ENCODE measurements at places on chromosomes 16 and 17. TPM values are rescaled to one million over a fixed set of nuclear protein-coding genes. Genes with fewer than 3 reads are reported as not detected.

GRCh38 chr17:15892731-15893657 is 51.9 kb upstream of the ADORA2B start:
- peak; percentile 58 for DNase-seq

GRCh38 chr16:52404546-52404945 is 142.4 kb downstream of the TOX3 start:
- no peak for DNase-seq

DNA sequence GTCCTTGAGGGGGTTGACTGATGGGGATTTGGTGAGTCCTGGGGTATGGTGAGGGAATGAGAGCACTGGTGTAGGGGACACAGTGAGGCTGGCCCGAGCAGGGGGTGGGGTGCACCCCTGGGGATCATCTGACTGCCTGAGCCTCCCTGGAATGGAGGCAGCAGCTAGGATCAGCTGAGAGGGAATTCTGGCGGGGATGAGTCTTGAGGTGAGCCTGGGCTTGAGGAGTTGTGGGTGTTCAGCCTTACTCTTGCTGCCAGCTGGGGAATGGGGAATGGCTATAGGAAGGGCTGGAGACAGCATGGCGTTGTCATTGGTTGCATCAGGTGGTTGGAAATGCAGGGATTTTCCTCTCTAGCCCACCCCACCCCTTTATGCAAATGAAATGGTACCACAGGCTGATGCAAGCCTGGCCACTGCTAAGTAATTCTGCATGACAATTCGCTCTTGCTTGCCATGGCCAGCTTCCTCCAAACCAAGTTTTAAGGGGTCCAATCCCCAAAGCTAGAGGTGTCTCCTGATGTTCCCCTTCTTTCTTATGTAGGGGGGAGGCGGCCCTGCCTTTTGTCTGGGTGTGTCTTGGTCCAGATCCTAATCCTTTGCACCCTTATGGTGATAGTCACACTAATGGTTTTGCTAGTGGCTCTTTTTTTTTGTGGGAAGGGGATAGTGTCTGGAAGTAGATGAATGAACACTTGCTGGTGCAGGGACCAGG is 7.5 kb downstream of the NFE2L1 start:
- no peak for DNase-seq

DNA sequence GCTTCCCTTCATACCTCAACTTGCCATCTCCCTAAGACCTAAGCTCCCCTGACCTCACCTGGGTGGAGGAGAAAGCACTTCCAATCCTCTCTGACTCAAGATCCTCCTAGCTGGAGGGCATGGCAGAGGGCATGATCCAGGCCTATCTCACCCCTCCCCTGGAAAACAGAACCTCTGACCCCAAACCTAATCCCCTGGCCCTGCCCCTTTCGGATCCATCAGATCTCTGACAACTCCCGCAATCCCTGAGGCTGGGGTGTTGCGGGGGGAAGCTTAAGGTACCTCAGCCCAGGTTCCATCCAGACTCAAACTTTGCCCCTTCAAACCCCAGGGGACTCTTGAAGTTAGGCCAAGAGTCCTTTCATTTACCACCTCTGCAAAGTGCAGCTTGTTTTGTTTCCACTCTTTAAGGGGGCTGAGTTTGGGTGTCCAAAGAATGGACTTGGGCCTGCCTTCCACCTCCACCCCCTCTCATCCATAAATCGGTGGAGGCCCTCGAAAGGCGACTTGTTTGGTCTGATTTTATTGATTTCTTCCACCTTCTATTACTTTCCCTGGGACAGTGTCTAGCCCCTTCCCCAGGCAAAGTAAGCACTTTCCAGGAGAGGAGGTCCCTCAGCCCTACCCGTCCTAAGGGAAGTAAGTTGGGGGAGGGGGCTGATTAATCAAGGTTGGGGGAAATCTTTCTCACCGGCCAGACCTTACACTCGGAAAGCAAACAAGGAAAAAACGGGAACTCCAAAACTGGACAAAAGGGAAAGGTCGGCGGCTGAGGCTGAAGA is 2.6 kb downstream of the EPOP start:
- DNase-seq = no peak

DNA sequence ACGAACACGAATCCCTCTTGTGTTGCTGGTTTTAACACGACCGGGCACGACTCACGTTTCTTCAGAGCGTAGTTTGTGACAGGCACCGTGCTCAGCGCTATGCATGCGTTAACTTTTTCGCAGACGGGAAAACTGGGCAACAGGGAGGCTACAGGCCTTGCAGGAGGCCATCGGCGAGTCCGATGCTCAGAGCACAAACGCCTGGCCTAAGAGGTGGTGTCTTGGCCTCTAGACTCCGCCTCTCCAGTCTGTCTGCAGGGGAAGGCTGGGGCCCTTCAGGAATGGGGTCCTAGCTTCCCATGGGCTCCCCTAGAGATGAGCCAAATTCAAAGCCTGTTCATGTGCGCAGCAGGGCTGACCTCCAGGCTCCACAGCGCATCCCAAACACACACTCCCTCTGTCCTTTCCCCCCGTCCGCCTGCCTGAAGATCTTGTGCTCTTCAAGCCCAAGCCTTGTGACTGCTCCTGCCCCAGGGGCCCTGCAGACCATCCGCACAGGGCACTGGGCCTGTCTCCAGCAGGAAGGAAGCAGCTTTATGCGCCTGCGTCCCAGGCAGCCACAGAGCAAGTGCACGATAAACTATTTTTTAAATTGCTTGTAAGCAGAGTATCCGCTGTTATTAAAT is 3.1 kb downstream of the CLCN7 start:
- no peak for DNase-seq

GRCh38 chr17:30104575-30105339 is 11.9 kb upstream of the NSRP1 start:
- peak; percentile 85 for DNase-seq

- DNase-seq = no peak
These were observed 27.7 kb upstream of the CHMP6 start for GRCh38 chr17:80963812-80964543.

GRCh38 chr17:40178660-40179059 is 1.4 kb downstream of the RAPGEFL1 start:
- DNase-seq = no peak

GRCh38 chr17:49521088-49521450 is 26.0 kb downstream of the NGFR start:
- DNase-seq = no peak

CHRNE gene
- 0.76 TPM for total RNA-seq

TOX3 gene
- not detected for total RNA-seq

DNA sequence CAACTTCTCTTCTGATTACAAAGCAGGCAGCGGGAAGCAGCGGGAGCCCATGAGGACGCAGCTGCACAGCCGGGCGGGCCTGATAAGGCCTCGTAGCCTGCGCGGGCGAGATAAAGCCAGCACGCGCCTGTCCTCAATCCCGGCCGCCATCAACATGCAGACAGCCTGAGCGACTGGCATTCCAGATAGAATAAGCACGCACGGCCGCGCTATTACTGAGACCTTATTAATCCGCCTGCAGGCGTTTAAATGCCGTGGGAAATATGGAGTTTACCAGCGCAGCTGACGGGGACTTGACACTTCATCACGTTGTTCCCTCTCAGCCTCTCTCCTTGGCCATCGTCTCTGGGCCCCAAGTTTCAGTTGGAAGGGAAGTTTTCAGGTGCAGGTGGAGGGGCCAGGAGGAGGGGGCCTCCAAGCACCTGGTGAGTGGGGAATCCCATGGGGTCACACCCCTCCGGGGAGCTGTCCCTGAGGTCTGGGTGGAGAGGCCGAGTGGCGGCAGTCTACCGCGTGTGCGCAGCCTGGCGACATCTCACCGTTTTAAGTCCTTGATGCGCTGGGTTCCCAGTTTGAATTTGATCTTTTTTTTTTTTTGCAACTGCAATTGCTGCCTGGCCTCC is 27.3 kb upstream of the CBFA2T3 start:
- DNase-seq = peak; percentile 93

DNA sequence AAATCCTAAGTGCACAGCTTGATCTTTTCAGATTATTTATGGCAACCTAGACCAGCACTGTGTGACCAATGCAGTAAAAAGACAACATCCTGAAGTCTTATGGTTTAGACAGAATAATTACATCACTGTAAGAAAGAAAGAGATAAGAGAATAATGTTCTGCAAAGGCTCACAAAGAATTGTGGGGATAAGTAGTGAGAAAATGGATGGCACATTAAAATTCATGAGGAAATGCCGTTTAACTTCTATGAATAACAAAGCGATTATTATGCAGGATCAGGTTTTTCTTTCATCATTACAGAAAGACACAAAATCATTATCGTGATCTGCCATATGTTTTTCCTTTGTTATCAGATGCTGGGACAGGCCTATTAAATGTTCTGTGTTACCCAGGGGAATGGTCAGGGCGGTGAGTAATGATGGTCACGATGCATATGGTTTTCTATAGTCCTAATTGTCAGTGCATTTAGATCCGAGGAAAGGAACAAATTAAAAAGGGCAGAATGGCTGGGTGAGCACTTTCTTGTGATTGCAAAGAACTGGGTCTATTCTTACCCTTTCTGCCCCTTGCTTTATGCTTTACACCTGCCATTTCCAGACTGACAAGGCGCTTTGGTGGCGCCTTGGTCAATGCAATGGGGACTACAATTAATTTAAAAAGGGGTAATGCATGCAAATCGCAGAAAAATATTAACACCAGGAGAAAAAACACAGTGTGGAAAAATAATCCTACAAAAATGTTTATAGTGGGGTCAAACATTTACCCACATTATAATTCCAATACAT is 18.1 kb upstream of the DHX40 start:
- DNase-seq = peak; percentile 24

DNA sequence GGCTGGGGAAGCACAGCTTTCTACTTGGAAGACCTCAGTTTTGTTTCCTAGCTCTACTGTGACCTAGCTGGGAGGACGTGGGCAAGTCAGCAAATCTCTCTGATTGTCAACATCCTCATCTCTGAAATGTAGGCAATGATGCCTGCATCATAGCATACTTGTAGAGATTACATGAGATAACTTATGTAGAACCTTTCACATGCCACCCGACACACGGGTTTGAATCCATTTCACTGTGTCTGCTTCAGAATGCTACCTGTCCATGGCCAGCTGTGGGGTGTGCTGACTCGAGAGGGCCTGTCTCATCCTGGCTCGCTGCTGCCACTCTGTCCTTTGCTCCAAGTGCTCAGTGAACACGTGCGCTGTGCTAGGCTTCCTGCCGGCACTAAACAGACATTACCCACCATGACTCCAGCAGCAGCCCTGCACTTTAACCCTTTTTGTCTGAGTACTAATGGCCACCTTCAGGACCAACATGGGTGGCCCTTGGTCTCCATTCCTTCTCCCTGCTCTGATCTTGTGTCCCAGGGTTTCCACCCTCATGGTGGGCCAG is 7.4 kb downstream of the ADAP2 start:
- DNase-seq = no peak

- no peak for DNase-seq
These were observed 42.7 kb downstream of the PLXDC1 start for GRCh38 chr17:39108461-39109375.

DNA sequence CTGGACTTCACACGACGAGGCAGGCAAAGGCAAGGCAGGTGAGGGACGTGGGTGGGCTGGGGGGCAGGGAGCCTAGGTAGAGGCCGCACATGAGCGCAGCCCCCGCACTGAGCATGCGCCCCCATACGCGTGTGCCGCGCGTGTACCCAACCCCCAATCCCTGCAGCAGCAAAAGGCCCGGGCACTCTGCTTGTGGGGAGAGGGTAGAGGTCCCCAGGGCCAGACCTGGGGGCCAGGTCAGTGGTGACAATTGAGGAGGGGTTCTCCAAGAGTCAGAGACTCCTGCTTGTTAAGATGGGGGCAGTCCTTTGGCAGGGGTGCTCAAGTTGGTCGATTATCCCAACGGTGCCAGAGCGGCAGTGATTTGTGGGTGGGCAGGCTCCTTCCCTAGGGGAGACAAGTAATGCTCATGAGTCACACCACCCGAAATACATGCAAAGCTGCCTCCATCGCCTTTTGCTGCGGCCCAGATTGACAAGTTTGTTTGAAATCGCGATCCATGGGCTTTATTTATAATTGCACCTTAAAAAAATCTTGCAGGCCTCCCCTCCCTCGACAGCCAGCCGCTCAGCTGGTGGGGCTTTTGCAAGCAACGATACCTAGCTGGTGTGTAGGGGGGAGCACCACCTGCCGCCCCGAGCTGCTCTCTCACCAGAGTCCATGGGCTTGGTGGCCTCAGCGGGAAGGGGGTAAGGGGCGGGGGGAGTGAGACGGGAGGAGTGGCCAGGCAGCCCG is 1.1 kb upstream of the GIT1 start:
- DNase-seq = no peak

DNA sequence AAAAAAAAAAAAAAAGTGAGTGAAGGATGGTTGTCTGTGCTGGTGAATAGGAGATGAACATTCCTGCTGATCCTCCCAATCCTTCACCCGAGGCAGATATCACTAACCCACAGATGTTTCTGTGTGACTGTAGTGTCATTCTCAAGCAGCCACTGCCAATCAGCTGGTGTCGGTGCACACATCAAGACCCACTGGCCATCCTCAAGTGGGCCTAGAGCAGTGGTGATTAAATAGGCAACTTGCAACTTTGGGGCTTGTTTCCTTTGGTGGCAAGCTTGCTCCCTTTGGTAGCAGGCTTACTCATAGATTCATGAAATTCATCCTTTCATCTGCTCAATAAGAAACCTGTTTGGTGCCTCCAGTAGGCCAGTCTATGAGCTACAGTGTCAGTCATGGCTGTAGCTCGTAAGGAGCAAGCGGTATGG is 51.1 kb upstream of the LGALS9 start:
- DNase-seq = no peak

- DNase-seq = no peak
These were observed 39.1 kb downstream of the SPOP start for GRCh38 chr17:49638818-49639217.

- no peak for DNase-seq
These were observed 147.1 kb upstream of the CHMP6 start for GRCh38 chr17:80844418-80844990.

Data from endothelial cell of umbilical vein (primary cell).